ENCODE measurements at places on chromosomes 4 and X.

- DNase-seq = peak; percentile 28
Observed at GRCh38 chr4:41454423-41454822, 83.5 kb upstream of the LIMCH1 start.

- DNase-seq = no peak
Observed at GRCh38 chr4:169202878-169203277, 67.9 kb downstream of the SH3RF1 start.

DNA sequence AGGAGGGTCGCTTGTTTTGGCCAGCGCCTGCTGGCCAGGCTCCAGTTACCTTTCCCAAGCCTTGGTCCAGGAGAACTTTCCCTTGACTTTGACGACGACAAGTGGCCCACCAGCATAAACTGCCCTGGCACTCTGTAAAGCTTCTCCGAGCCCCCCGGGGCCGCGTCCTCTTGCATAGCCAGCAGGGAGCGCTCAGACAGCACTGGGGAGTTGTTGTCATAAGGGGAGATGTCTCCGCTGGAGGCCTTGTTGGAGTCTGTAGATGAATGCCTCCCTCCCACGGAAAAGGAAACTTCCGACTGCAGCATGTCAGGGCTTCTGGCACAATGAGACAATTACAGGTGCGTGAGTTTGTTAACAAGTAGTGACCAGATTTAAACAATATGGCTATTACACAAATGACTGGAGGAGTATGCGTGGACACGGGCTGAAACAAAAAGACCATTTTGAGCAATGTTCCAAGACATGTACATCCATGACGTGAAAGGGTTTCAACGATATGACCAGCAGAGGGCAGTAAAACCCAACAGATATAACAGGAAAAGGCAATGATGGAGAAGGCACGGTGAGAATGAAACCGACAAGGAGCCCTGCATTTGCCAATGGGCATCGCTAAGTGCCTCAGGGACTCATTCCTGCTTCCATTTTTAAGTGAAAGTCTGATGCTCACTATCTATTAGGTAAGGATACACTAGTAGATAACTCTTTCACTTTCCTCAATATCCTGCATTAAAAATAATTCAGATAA is 33.0 kb downstream of the HCCS start:
- DNase-seq = peak; percentile 35

- no peak for DNase-seq
Observed at GRCh38 chr4:36187723-36188333, 56.5 kb downstream of the ARAP2 start.

DNA sequence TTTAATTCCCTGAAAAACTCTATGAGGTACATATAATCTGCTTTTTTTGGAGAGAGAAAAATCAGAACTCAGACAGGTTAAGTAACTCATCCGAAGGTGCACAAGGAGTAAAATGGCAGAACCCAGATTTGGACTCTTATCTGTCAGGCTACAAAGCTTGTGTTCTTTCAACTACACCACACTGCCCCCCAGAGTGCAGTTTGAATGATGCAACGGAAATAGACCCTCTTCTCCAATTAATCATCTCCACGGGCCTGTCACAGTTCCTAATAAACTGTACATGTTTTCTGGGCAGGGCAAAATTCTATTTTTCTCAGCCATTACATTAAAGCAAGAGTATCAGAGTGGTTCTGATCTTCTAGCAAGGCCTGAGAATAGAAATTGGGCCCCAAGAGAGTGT is 35.3 kb upstream of the DCX start:
- no peak for DNase-seq

GRCh38 chrX:55731826-55732225 is 14.3 kb downstream of the RRAGB start:
- DNase-seq = no peak

GRCh38 chr4:38333219-38333618 is 330.8 kb upstream of the KLF3 start:
- no peak for DNase-seq

- no peak for DNase-seq
Observed at GRCh38 chr4:35836596-35836995, 407.7 kb downstream of the ARAP2 start.

DNA sequence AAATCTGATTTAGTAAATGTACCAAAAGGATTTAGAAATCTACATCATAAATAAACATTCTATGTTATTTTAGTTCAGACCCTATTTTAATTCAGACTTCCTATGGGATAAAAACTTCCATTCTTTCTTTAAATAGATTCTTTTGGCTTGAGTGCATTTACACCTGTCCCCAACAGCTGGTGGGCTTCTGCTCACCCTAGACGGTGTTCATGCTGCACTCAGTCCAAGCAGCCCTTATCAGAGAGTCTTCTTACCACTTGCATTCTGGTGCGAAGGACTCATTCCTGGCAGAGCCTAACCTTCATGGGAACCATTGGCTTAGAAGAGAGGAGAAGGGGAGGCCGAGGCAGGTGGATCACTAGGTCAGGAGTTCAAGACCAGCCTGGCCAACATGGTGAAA is 57.3 kb downstream of the NPNT start:
- no peak for DNase-seq

DNA sequence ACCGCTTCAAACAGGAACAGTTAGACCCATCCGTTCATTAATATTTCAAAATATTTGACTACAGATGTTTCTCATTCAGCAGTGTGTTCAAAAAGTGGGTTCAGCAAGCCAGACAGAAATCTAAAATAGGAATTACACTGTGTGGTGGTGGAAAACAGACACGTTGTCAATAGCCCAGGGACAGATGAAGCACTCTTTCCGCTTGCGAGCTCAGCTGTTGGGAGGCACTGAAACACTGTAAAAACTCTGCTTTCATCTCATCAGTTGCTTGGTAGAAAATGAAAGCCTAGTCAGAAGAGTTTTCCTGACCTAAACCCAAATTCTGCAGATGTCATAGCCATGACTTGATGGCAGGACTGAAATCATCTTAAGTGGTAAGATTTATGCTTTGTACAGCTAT is 38.5 kb downstream of the LRP2BP start:
- DNase-seq = no peak

GRCh38 chr4:180610324-180610723 is 1632.9 kb upstream of the TENM3 start:
- no peak for DNase-seq

DNA sequence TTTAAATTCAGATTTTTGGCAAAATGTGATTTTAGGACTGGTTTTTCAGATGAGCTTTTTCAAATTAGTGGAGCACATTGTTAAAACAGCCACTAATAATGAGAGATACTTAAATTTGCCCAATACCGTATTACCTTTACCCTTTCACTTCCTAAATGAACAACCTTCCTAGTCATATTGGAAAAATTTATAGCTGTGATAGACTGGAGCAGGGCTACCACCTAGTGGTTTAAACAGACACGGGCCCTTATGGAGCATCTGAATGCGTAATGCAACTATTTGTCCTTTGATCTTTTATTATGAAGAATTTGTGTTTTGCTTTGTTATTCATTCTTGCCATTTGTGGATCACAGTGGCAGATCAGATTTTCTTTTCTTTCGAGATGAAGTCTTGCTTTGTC is 72.7 kb downstream of the KDM6A start:
- DNase-seq = no peak

DNA sequence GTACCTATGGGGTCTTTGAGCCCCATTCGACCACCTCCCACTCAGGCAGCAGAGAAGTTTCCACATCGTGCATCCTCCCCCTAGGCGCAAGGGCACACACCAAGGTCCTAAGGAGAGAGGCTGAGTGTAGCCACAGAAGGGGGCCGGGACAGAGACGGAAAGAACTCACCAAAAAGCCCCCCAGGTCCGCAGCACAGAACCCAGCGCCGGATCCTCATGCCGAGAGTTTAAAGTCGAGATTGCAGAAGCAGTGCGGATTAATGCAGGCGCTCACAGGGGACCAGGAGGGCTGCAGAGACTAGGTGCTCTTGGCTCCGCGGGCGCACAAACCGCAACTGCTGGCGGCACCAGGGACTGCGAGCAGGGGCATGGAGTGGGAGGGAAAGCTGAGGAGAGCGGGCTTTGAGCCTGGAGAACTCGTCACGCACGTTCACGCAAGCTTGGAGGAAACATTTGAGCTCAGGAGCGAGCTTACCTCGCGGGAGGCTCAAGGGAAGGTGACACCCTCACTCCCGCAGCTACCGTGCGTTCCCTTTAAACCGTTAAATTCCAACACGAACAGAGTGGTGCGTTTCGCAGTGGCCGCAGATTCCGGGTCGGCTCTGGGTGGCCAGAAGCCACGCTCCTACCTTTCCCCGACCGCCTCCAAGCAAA is 8.5 kb downstream of the NKX3-2 start:
- no peak for DNase-seq

DNA sequence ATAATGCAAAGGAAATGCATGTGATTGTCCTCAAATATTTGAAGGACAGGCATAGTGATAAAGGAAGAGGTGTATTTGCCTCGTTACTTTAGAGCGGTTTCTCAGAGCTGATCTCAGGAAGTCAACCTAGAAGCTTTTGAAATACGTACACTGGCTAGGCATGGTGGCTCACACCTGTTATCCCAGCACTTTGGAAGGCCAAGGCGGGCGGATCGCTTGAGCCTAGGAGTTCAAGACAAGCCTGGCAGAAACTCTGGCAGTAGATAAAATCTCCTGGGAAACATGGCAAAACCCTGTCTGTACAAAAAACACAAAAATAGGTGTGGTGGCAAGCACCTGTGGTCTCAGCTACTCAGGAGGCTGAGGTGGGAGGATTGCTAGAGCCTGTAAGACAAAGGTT is 24.9 kb downstream of the SMARCAD1 start:
- no peak for DNase-seq

DNA sequence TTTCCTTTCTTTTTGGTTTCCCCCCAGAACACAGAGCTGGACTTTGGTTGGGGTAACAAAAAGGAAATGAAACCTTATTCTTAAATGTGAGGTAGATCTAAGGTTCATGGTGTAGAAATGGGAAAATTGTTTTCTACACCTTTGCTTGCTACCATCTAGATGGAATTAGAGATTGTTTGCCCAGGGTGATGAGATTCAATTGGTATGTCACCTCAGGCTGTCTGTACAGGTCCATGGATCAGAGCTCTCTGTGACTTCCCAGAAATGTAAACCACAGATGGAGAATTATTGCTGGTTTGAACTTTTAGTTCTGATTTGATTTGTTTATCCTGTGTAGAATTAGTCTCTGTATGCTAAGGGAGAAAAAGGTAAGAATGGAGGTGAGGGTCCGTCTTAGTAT is 146.7 kb downstream of the PCDH7 start:
- no peak for DNase-seq

- DNase-seq = no peak
Observed at GRCh38 chrX:42140320-42140719, 217.0 kb upstream of the CASK start.

DNA sequence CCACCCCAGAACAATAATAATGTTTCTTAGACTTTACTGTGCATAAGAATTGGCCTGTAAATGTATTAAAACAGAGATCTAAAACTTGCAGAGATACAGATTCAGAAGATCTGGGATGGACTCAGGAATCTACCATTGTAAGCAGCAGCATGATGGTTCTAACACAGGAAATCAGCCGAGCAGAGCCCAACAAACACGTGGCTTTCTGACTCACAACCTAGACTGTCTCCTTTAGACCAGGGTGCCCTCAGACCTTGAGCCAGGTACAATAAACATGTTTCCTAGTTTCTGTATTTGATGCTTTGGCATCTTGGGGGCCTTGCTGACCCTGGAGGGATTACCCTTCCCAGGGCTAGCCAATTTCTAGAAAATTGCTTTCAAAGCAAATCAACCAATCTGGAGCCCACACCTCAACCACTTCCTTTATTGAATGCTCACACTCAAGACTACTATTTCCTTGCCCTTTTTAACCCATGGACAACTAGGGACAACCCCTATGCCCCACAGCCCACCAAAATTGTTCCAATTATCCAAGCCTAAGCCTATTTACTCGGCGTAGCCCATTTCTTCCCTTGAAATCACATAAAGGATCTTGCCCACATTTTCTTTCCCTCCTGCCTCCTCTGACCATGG is 80.5 kb downstream of the TBC1D9 start:
- no peak for DNase-seq

DNA sequence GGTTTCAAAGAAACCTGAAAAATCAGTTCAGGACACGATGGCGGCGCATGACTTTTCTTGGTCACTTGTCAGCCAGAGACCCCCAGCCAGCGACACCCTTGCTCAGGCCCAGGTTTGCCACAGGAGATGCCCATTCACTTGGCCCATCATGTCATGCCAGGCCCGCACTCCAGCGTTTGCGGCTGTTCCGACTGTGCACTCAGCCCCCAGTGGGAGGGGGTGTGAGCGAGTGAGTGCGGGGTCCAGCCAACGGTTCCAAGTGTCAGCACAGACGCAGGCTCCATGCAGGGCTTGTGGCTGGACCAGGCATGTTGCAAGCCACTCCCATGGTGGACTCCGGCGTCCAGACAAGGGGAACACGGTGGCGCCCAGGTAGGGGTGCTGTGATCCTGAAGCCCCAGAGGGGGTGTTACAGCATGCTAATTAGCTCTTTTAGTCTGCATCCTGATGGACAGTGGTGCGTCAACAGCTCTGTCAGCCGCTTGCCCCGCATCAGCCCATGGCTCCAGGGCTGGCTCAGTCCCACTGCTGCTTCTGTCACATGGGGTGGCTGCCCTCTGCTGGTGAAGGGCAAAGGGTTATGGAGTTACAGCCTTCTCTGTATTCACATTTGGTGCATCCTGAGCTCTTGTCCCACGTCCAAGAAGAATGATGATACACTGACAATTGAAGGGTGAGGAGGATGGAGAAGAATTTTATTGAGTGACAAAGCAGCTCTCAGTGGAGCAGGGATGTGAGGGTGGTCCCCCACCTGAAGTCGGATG is 3.7 kb upstream of the MAEA start:
- DNase-seq = no peak

DNA sequence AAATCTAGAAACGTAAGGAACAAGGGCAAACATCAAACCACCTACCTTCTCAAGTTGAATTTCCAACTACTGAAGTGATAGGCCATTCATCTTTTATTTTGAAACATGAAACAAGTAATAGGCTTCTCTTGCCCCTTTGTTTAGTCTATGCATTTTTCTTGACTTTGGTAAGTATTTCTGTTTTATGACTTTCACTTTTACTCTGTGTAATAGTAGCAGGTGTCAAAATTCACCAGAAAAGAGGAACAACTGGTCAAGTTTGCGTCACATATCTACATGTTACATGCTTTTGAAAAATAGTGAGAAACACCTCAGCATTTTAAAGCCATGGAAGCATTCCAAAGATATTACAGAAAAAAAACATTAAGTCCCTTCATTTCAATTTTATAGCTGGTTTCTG is 157.1 kb upstream of the FTHL17 start:
- no peak for DNase-seq

DNA sequence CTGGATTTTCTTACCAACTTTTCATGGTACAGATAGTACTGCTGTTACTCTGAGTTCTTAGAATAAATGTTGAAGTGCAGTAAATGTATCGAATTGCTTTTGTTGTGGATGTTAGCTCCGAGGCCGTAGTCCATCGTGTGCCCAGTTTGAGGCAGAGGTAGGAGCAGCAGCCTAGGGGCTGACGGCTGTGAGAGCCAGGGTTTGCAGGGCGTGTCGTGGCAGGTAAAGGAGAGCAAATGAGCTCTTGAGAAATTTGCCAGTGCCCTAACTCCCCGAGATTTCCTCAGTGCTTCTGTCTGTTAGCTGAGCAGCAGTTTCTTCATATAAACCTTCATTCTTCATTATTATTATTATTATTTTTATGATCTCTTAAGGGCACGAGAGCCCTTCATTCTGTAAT is 21.6 kb downstream of the PRIMPOL start:
- DNase-seq = no peak

GRCh38 chr4:80266902-80267380 is 477 bp downstream of the FGF5 start:
- DNase-seq = no peak

Measured in NCI-H187 treated with DMSO at 0.1 percent for 48 hours (cell line).